NCI-H2107 (cell line): ENCODE measurements at places on chromosomes 2 and 18.
A peak's percentile ranks its signal among the peaks of the same experiment; 100 is the strongest.

GRCh38 chr2:24886691-24887304, 33.2 kb downstream of the ADCY3 start:
- DNase-seq = no peak

DNA sequence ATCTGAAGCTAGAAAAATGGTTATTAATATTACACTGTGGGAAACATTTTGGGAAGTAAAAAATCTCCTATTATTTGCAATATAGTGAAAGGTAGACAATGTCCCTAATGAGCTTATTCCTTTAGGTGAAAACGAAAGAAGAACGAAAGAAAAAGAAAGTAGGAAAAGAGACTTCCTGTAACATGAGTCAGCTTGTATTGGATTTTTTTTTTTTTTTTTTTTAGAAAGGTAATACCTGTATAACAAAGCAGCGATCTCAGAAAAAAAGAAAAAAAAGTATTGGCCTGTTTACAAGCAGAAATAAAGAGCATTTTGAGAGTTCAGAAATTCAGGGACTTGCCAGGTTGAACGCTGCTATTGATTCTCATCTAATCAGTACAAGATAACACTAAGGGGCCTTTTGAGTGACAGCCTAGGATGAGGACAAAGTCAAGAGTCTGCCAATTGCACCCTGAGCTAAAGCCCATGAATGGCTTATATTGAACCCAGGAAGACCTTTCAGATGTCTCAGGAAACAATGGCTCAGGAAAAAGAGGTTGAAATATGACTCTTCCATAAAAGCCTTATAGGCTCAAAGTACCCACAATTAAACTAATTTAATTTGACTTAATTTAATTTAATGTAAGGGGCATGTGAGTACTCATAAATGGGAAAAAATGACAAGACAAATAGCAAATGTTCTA, 615.6 kb upstream of the CDH2 start:
- no peak for DNase-seq

- no peak for DNase-seq
Measured at GRCh38 chr18:26888259-26888658, 22.8 kb upstream of the AQP4 start.

DNA sequence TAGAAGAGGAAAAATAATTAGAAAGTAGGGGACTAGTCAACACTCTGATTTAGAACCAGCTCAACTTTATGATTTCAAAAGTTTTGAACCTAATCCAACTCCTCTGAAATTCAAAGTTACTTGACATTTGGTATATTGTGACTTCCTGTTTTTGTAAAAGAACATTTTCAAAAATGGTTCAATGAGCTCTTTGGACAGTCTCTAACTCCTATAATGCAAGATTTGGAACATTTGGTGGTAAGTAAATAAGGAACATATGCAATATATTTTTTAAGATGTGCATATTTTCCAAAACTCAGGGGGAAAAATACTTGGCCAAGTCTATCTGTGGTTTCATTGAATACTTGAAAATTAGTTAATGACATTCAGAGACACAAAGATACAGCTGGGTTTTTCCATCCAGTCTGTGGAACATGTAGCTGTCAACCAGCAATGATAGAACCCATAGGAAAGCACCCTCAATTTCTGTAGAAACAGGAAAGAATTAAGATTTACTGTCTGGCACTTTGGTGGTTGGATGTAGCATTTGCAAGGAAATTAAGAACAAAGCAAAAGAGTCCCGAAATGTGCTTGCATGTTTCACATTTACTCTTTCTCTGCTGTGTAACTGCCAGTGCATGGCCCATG, 17.0 kb upstream of the ANKRD44 start:
- no peak for DNase-seq

GRCh38 chr2:36445185-36445866, 89.7 kb downstream of the CRIM1 start:
- DNase-seq = no peak

DNA sequence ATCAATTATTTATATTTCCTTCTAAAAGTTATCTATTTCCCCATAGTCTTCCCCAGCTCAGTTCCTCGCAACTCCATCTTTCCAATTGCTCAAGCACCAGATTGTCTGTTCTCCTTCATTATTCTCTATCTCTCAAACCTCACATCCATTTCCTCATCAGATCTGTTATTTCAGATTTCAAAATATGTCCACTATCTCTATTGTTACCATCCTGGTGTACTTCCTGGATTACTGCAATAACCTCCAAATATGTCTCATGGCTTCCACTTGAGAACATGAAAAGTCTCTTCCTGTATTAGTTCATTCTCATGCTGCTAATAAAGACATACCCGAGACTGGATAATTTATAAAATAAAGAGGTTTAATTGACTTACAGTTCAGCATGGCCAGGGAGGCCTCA, 641.7 kb upstream of the ZEB2 start:
- no peak for DNase-seq

DNA sequence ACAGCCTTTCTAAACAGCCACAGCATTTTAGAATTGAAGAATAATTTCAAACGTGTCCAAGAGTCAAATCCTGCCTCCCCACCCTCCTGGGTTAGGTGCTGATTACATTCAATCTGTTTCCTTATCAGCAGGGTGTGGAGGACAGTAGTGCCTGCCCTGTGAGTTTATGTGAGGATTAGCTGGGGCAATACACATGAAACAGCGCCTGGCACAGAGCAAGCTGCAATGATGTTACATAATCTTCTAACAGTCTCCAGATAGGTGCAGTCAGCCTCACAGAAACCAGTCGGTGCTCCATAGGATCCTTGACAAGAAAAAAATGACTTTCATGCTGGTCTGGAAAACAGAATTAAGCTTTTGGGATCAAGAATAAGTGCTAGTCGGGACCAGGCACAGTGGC, 91.7 kb upstream of the ITGA6 start:
- DNase-seq = no peak

- no peak for DNase-seq
Measured at GRCh38 chr2:219506153-219506801, 7.6 kb downstream of the GMPPA start.

DNA sequence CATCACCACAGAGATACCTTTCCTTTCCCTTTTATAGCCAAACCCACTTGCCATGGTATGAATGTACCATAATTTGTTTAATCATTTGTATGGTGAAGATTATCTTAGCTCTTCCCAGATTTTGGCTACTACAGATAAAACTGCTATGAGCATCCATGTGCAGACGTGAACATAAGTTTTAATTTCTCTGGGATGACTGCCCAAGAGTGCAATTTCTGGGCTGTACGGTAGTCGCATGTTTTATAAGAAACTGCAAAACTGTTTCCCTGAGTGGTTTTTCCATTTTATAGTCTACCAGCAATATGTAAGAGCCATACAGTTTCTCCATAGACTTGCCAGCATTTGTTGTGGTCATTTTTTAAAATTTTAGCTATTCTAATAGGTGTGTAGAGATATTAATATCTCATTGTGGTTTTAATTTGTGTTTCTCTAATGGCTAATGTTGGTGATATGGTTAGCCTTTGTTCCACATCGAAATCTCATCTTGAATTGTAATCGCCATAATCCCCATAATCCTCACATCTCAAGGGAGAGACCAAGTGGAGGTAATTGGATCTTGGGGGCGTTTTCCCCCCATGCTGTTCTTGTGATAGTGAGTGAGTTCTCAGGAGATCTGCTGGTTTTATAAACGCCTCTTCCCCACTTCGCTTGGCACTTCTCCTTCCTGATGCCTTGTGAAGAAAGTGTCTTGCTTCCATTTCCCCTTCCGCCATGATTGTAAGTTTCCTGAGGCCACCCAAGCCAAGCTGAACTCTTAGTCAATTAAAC, 628.5 kb upstream of the KLHL29 start:
- no peak for DNase-seq

DNA sequence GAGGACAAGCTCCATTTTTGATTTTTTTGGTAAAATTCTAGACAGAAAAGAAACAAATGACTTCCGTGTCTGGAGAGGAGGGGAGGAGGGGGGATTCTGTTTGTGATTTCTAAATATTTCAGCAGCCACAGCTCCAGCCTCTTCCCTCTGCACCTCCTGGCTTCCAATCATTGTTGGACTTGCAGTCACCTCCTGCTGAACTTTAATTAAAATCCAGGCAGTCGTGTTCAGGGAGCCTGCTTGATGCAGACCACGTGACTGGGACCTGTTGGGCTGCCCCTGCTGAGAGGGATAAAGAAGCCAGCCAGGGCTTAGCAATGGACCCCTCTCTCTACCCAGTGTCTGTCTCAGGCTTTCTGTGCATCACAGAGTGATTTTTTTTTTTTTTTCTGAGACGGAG, 115.1 kb downstream of the SH3BP4 start:
- DNase-seq = no peak

DNA sequence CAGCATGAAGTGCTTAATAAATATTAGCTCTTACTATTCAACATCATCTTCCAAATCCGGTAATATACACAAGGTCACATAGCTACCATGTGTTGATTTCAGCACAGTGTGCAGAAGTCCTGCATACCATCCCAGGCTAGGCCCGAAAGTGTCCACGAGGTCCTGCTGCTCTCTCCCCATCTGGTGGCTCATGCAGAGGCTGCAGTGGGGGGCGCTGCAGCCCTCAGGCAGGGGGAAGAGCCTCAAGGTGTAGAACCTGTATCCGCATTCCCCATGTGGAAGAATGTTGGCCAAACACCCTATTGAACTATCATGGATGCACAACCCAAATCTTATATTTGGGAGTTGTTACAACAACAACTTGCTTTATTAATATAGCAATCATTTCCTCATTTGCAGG, 88.5 kb downstream of the ST6GAL2 start:
- DNase-seq = no peak

DNA sequence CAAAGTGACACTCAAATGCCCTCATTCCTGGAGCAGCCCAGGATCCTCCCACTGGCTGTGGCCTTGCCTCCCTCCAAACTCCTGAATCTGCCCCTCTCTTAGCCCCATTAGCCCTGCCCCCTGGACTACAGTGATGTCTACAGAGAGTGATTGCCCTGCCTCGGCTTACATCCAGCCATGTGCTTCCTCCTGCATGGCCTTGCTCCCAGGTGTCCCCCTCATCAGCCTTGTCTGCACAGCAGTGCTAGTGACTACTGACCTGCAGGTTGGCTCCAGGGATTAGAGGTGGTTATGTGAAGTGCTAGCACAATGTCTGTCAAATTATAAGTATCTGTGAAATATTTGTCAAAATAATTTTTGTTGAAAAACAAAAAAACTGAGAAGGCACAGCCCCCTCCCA, 259.1 kb upstream of the MYT1L start:
- no peak for DNase-seq

GRCh38 chr2:66201242-66201641, 233.7 kb upstream of the MEIS1 start:
- DNase-seq = no peak

GRCh38 chr18:3995476-3996102, 459.5 kb downstream of the DLGAP1 start:
- peak; percentile 50 for DNase-seq

GRCh38 chr2:179745635-179746256, 115.7 kb downstream of the ZNF385B start:
- no peak for DNase-seq

DNA sequence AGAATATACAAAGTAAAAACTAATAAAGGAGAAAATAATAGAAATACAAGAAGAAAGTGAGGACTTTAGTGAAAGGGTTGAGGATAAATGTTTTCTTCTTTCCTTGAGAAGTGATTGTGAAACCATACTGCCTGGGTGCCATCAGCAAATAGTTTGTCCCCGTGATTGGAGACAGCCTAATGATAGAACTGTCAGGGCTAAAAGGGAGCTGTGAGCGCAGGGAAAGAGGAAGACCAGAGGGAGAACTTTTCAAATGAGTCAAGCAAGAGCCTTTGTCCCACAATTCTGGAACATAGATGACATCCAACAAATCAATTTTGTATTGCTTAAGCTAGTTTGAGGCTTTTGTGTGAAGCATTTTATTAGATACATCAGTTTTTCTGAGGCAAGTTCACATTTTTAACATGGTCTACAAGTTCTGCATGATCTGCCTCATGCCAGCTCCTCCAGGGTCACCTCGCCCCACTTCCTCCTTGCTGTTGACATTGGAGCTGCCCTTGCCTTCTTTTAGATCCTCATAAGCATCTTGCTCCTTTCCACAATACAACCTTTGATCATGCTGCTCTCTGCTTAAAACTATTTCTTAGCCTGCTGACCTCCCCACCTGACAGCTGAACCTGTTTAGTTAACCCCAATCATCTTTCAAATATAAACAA, 213.4 kb upstream of the REG3G start:
- no peak for DNase-seq

DNA sequence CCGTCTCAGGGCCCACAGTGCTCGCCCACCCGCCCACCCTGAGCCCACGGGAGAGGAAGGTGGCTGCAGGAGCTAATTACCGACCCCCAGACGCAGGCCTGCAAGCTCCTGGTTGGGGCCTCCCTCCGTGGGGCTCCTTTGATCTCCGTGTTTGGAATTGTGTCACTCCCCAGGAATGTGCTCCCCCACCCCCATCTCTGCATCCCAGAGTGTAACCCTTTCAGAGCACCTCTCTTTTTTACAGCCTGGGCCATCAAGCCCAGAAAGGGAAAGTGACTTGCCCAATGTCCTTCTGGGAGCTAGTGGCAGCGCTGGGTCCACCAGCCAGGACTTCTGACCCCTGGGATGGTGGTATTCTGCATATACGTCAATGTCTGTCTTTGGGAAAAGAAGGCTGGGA, 335.1 kb downstream of the CYRIA start:
- DNase-seq = no peak

DNA sequence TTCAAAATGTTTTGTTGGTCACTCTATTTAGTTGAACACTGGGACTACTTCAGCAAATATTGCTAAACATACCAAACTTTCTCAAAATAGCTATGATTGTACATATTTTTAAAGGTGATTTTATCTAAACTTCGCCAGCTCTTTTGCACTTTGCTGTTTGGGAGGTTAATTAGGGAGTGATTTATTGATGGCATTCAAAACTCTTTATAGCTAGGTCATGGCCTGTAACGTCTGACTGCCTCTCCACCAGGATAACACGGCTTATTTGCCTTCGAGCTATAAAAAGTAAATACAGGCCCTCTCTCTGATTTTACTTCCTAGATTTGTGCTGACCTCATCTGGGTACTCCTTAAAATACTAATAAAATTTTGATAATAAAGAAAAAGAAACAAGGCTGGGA, 931.9 kb downstream of the DCDC2C start:
- no peak for DNase-seq

GRCh38 chr18:76426737-76427305, 68.2 kb downstream of the ZNF516 start:
- no peak for DNase-seq

DNA sequence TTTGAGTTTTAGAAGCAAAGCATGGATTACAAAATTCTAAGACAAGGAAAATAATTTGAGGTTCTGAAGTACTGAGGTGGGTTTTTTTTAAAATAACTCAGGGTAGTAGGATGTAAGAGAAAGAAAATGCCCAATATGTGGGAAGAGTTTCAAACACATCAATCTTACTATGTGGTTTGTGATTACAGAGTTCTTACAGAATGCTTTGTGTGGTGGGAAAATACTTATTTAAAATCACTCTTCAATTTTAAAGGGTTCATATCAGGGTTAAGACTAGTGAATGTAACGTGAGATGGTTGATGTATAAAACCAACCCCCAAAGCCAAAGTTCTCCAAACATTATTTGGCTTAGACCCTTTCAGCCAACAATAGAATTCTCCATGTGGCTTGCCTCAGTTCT, 173.5 kb downstream of the UBE2E3 start:
- no peak for DNase-seq
